ENCODE measurements at places on chromosomes 16 and 17.
A peak's percentile ranks its signal among the peaks of the same experiment; 100 is the strongest.

- peak; percentile 63 for DNase-seq
Measured at GRCh38 chr16:46972429-46973206, 856 bp downstream of the DNAJA2 start.

DNA sequence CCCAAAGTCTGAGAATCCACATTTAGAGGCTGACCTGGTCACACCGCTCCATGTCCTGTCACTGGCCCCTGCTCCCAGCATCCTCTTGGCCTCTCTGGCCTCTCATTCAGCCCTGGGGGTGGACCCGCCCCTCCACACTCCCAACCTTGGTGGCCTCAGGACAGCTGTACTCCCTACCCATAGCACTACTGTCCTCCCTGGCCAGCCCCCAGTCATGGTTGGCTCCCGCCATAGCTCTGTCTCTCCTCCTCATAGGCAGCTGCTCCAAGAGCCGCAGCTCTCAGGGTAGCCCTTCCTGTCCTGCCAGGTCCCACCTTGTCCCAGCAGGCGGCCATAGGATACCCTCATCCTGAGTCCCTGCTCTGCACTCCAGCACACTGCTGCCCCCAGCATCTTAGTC is 38.0 kb upstream of the PHB1 start:
- no peak for DNase-seq

DNA sequence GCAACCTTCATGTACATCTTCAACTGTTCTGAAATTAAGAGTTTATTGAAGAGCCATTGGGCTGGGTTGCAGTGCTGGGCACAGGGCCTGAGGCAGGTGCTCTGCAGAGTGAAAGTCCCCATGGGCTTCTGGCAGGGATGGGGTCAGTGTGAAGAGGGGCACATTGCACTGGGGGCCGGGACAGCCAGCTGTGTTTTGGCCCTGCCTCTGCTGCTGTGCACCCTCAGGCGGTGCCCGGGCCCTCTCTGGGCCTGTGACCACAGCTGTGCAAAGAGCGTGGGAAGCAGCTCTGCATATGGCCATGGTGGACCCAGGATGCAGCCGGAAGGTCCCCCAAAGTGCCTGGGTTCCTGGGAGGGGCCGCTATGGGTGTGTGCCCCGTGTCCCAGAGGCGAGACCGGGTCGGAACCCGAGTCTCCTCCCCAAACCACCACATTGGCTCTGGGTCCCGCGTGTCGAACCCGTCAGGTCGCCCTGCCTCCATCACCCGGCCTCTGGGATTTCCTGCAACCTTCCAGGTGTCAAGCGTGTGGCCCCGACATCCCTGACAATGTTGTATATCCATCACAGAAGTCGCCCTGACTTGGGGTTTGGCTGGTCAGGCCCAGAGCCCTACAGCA is 38.2 kb upstream of the ZNF469 start:
- DNase-seq, result no peak

GRCh38 chr17:75473246-75473645 is 16.8 kb downstream of the TMEM94 start:
- peak; percentile 32 for DNase-seq

DNA sequence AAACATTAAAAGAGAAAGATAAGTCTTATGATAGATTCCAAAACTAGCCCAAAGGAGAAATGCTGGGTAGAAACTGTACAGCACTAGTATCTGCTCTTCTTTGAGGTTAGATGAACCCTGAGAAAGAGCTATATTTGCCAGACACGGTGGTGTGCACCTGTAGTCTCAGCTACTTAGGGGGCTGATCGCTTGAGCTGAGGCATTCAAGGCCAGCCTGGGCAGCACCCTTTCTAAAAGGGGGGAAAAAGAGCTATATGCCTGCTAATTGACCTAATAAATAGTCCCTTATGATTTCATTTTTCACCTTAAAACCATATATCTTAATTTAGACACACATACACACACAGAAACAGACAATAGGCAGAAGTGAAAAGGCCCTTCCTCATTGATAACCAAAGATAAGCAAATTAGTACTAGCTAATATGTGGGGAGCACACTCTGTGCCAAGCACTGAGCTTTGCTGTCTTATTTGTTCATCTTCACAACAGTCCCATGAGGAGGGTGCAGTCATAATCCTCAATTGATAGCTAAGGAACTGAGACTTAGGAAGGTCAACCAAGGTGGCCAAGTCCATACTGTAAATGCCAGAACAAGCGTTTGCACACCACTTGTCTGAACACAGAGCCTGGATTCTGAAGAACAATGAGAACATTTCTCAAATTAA is 56.6 kb upstream of the NLK start:
- no peak for DNase-seq

- no peak for DNase-seq
Measured at GRCh38 chr17:42233156-42233555, 38.9 kb upstream of the GHDC start.

GRCh38 chr16:85820604-85821372 is 21.3 kb downstream of the COX4I1 start:
- no peak for DNase-seq

DNA sequence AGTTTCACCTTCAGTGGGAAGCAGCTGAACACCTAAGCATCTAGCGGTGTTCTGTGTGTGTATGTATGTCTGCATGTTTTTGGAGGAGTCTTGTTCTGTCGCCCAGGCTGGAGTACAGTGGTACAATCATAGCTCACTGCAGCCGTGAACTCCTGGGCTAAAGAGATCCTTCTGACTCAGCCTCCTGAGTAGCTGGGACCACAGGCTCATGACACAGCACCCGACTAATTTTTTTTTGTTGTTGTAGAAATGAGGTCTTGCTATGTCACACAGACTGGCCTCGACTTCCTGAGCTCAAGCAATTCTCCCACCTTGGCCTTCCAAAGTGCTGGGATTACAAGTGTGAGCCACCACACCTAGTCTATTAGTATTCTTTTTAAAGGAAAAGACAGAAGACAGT is 30.2 kb upstream of the FAAP100 start:
- no peak for DNase-seq

DNA sequence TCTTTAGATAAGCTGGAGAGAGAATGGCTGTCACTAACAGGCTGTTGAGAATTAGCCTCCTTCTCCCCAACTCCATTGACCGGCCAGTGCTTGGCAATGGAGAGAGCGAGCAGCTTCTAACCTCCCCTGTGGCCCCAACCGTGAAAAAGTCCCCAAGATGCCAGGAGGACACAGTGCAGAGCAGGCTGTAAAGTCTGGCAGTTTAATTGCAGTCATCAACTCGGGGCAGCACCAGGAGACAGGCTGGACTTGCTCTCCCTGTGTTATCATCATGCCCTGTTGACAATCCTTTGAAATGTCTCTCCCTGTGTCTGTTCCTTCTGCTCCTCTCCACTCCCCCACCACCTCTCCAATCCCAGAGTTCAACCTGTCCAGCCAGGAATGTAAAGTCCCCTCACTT is 705 bp upstream of the CDRT4 start:
- DNase-seq, result no peak

DNA sequence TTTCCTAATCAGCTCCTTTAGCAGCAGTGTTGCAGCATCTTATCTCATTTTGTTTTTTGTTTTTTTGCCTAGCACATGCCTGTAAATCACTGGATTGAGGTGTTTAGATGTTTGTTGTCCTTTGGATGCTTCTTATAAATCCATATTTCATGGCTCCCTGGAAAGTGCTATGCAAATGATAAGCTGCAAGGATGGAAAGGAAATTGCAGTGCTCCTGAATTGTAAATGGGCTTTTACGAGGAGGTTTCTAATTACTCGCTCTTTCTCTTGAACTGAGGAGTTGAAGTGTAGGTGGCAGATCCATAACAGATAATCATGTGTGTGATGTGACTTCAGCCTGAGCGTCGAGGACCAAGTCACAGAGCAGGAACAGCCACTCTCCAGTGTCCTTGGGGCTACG is 45.0 kb downstream of the MAPT start:
- DNase-seq, result no peak

GRCh38 chr17:48027322-48027981 is 10.1 kb downstream of the COPZ2 start:
- no peak for DNase-seq

- no peak for DNase-seq
Measured at GRCh38 chr17:41620583-41621434, 3.6 kb downstream of the KRT17 start.

DNA sequence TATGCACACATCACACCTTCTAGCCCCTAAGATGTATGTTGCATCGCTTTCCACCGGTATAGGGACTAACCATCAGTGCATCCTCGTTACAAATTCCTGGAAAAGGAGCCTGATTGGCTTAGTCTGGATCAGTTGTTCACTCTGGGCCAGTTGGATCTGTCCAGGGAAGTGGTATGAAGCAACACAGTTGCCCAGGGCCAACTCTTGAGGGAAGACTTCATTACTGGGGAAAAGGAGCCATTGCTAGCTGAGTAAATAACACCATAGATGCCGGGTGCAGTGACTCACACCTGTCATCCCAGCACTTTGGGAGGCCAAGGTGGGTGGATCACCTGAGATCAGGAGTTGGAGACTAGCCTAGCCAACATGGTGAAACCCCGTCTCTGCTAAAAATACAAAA is 275.2 kb upstream of the RBFOX1 start:
- DNase-seq, result no peak

DNA sequence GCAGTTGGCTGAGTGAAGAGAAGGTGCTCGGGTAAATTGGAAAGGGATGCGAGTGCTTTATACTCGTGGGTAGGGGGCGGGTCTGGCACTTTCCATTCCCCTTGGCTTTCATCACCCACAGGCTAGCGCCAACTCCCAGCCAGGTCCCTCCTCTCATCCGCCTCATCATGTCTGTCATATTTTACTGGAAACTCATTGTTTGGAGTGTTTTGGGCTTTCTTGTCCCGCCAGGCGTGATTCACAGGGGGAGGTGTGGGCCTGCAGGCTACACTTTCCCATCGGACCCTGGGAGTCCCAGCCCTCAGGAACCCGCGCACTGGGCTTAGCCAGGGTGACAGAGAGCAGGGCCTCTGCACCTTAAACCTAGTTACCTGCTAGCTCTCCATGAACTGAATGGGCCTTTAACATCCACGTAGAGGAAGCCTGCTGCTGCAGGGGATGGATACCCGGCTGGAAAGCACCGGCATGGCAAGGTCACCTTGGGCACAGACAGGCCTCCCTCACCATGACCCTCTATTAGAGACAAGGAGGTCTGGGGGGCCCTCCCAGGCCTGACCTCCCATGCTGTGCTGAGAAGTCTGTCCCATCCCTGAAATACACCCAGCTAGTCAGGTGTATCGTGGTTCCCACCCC is at the start of gene KRT14:
TSS of gene KRT14 (minus strand) at position 33 of the 633 bp plus-strand sequence. CDS start 61 bp downstream, outside the sequence.
- DNase-seq, result no peak

DNA sequence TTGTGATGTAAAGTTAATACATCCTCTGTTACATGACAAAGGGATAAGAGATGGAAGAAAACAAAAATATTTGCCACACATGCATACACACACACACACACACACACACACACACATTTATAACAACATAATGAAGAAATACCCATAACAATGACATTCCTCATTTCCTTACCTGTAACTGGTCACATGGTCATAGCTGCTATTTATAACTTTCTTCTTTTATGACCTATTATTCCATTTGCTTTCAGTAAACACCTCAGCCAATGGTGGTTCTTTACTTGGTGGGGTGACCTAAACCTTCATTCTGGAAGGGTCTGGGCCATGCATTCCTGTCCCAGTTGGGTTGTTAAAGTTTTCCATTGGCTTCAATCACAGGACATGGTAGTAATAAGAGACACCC is 5.3 kb downstream of the MT2A start:
- no peak for DNase-seq

- DNase-seq, result no peak
Measured at GRCh38 chr16:75376475-75377161, 56.7 kb downstream of the CFDP1 start.

DNA sequence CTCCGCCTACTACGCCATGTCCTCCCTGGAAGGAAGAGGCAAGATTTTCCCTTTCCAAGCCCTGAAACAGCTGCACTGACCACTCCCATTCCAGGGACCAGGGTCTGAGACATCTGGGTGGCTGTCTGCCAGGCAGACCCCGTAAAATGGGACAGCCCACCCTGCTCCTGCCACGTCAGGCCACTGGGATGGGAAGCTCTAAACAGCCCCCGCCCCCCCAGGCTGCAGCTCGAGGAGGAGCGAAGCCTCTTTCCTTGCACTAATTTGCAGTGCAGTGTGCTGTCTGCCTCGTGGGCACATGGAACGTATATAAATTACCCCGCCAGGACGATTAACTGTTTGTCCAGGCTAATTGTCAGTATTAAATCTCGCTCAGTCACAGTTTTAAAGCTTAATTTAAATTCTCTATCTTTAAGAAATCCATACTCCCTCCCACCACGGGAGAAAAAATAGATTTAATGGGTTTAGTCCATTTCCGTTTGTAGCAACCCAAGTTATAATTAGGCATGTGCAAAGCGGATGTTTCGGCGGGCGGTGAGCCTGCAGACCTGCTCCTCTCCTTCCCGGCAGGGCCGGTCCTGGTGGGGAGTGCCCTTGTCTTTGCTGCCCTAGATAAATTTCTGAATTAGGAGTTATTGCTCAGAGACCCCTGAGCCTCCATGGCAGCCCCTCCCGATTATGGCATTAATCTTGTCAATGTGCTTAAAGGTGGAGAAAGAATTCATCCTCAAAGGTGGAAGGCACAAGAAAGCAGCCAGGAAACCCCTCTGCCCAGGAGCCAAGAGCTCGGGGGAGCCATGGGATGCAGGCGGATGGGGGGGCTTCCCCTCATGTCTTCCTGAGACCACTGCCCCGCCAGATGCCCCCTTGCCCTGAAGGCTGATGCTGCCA is 268.0 kb upstream of the TNRC6C start:
- DNase-seq, result peak; percentile 42

DNA sequence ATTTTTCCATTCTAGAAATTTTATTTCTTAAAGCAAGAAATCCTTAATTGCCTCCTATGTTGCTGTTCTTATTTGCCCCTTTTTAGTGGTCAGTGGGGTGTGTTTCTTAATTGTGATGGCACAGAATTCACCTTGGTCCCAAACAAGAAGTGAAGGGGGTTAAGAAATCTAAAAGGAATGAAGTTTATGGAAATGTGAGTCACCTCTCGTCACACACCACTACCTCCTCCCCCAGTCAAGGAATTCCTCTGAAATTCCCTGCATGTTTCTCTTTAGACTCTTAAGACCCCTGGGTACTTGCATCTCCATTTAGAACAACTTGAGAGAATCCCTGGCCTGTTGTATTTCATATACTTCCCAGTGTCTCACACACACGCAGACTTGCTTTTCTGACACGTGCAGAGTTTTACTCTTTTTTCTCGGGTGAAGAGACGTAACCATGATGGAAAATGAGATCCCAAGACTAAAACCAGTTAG is 247.4 kb downstream of the PRKCA start:
- DNase-seq, result no peak

- no peak for DNase-seq
Measured at GRCh38 chr16:88170528-88170991, 212.2 kb upstream of the ZNF469 start.

DNA sequence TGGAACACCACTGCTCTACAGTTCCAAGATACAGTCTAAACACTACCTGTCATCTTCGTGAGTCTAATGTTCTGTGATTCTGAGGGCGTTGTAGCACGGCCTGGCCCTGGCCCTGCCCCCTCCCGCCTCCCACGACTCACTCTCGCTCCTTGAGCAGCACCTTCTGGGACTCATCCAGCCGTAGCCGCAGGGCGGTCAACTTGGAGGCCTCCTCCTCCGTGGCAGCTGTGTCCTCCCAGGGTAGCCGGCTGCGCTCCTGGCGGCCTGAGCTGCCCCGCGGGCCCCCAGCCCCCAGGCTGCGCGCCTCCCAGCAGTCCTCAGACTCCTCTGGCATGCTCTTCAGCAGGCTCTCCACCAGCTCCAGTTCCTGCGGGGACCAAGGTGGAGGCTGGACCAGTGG is 10.6 kb downstream of the CCDC102A start:
- DNase-seq, result no peak

GRCh38 chr17:77909236-77909635 is 49.3 kb upstream of the TNRC6C start:
- peak; percentile 33 for DNase-seq

GRCh38 chr17:4850246-4850645 is 17.1 kb downstream of the MINK1 start:
- no peak for DNase-seq

- DNase-seq, result peak; percentile 39
Measured at GRCh38 chr17:19762515-19762961, 14.4 kb upstream of the ALDH3A1 start.

All from muscle of back (tissue), 13 donors.